ENCODE measurements at places on chromosomes 11 and 22.
A peak's percentile ranks its signal among the peaks of the same experiment; 100 is the strongest.

- no peak for DNase-seq
These were observed 30.7 kb downstream of the BUD13 start for GRCh38 chr11:116742104-116742503.

DNA sequence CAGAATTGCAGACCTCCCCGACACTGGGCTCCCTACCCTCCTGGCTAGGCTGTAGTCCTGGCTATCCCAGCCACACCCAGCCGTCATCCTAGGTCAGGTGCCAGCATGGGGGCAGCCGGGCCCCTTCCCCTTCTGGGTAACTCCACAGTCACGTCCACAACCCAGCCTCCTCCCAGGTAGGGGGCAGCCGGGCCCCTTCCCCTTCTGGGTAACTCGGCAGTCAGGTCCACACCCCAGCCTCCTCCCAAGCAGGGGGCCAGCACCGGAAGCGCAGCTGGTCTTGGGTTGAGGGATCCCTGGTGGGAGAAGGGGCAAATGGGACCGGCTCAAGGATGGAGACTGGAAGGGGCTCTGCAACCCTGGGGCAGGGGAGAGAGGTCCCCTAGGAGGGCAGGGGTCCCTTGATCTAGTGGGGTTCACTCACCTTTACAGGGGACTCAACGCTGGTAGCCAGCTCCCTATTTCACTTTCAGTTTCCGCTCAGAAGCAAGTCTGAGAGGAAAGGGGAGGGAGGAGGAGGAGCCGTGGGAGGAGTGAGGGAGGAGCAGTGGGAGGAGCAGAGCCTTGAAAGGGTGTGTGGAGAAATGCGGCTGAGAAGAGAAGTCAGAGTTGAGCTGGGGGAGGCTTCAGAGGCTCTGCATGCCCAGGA lies at the start of gene TRIM21:
TSS of gene TRIM21 (minus strand) at position 494 of the 649 bp plus-strand sequence. CDS start 3,293 bp downstream, outside the sequence.
- DNase-seq: peak; percentile 84

DNA sequence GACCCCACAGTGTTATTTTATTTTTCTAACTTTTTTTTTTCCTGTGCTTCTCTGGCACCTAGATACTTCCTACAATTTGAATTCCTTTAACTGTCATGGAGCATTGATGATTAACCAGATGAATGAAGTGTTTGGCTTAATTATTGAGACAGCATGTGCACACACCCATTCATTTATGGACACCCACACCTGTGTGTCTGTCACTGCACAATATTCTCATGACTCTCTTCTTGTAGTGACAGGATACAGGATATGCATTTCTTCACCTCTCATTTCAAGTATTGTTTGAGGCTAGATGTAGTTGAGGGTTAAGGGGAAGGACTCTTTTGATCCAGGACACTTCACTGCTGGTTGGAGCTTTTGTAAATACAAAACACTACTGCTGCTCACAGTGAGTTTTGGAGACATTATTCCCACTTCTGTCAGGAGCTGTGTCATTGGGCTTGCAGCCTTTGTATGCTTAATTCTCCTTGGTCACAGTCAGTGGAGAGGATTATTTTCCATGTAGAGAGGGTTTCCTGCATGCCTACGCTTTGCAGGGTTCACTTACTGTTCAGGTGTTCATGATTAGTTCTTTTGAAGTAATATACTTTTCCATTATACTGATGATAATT lies 33.5 kb downstream of the SPECC1L start:
- no peak for DNase-seq

DNA sequence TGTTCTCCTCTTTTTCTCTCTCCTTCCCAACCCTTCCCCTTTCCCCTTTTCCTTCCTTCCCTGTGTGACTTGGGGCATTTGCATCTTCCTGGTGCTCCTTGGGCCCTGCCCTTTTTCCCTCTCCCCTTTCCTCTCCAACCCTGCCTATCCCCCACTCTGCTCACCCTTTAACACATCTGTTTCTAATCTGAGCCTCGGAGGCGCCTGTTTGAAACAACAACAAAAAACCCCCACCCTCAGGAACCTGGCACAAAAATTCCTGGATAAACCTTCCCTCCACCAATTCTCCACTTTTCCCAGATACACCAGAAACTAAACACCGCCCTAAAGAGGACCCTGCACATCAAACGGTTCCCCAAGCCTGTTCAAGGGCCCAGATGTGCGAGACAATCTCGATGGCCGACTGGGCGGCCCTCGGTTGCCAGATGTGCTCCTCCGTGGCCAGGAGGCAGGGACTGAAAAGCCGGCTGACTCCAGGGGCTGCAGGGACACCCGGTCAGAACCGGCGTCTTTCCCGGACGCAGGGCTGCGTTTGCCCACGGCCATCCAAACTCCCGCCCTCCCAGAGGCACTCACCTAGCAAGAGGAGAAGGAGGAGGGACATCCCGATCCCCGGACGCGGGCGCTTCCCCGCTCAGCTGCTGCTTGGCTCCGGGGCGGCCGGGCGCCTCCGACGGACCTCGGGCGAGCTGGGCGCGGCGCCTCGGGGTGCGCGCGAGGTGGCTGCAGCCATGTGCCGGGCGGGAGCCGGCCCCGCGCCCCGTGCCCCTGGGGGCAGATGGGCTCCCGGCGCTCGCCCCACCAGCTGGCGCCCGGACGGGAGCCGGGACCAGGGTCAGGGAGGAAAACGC lies 486 bp downstream of the CLMP start:
- no peak for DNase-seq

DNA sequence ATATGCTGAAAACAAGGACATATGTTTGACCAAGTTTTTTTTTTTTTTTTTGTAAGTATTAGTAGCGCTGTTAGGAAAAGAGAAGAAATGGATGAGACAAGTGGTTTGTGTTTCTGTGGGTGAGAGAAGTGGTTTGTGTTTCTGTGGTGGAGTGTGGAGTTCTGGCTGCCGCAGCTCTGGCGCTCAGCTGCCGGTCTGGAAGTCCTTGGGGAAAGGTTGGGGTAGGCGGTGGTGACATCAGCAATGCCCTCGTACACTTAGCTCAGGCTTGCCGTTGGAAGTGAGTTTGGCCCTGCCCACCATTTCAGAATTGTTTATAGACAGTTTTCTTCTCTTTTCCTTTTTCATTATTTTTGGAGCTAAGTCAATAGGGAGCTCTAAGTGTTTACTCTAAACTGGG lies 116.6 kb downstream of the TBC1D22A start:
- no peak for DNase-seq

GRCh38 chr11:106271686-106272085 lies 194.2 kb downstream of the AASDHPPT start:
- DNase-seq: no peak
